ENCODE measurements at places on chromosomes 1 and 21.

GRCh38 chr1:227006226-227006796 lies 66.2 kb downstream of the COQ8A start:
- no peak for DNase-seq

GRCh38 chr1:145982010-145982723 lies 14.2 kb downstream of the TXNIP start:
- DNase-seq, result no peak

- no peak for DNase-seq
These were observed 215.9 kb downstream of the TOMM20 start for GRCh38 chr1:234912548-234913277.

DNA sequence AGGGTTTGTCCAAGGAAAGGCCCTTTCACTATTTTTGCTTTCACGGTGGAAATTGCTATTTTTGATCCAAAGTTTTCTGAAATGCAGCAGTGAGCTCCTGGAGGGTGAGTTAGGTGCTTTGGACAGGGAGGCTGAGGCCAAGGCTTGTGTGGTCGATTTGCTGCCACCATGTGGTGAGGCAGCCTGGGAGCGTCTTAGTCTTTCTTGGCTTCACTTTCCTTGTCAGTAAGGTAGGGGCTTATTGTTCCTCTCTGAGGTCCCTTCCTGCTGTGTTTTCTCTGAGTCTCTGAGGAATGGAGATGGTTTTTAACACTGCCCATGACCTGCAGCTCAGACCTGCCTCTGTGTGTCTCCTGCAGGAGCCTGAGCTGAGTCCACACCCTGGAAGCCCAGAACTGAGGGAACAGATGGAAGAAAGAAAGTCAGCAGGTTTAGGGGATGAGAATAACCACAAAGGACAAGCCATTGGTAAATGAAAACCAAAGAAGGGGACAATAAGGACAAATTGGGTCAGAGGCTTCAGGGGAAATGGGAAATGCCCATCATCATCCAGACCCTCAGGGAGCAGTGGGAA lies 20.1 kb upstream of the S100A10 start:
- DNase-seq, result peak; percentile 61

DNA sequence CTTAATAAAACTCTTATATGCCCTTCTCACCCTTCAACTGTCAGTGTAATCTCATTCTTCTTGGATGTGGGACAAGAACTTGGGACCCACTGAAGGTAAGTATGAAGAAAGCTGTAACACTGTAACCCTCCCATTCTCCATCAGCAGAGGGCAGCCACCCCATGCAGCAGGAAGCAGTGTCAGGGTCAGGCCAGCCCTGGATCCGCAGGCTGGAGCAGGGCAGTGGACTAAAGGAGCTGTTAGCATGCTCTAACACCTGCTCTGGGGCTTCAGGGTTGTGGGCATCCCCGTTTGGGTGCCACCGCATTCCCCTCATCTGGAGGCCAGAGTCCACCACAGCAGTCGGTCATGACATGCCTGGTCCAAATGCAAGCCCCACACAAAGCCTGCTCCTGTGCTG lies 156.5 kb downstream of the HIVEP3 start:
- DNase-seq, result no peak

DNA sequence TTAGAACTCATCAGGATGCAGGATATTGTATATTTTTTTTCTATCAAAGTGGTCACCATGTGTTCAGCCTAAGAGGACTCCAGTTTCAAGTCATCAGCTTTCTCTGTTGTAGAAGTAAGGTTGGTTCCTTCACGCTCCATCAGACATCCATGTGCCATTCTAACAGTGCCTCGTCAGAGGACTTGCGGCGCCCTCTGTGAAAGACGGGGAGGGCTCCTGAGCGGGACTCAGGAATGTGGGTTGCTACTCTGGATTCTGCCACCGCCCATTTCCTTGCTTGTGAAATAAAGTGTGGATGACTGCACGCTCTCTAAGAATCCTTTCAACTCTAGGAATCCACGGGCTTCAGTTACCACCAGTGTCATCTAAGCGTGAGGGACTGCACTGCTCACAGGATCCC lies 593.5 kb downstream of the KIF26B start:
- no peak for DNase-seq

GRCh38 chr1:233006541-233006973 lies 56.1 kb downstream of the NTPCR start:
- DNase-seq, result no peak

- DNase-seq, result no peak
These were observed 57.1 kb downstream of the CD2 start for GRCh38 chr1:116811321-116811720.

- DNase-seq, result peak; percentile 55
These were observed 44.2 kb upstream of the LAPTM5 start for GRCh38 chr1:30801771-30802198.

DNA sequence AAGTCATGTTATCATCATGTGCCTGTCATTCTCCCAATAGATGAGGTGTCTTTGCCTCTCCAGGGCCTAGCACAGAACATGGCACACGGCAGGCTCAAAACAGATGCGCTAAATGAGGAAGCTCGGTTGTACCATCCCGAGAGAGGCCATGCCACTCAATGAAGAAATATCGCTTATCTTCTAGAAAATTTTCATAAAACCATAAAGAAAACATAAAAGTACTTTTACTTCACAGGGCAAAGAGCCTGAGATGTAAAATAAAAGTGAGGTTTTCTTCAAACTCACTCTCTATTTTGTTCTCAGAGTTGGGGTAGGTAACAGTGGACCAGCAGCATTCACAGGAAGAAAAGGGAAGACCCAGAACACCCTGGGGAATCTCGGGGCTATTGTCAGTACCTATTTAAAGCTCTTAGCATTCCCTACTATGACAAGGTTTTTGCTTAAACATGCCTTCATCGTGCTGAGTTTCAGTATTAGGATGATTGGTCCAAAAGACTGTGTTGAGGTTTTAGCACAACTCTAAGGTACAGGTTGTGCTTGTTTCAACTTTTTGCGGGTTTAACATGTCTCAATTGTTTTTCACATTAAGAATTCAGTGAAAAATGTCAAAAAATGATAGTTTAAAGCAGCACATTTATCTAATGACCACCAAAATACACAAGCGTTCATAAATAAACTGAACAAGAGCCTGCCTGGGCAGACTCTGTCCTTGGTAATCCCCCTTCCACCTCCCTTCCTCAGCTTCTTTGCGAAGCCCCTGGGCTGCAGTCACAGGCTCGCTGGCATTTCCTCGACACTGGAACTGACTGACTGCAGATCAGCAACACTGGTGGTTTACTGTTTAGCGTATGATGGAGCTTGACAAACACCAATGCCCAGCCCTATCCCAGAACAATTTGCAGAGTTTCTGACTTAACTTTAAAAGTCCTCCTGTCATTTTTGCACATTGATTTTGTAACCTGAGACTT lies 55.6 kb downstream of the COQ8A start:
- no peak for DNase-seq

GRCh38 chr1:155389826-155390225 lies 69.1 kb downstream of the RUSC1 start:
- DNase-seq, result no peak

- DNase-seq, result no peak
These were observed 777 bp downstream of the LAMC2 start for GRCh38 chr1:183186841-183187240.

- DNase-seq, result peak; percentile 60
These were observed at the start of gene PRKACB for GRCh38 chr1:84143796-84144565. Gene PRKACB (plus strand): TSS chr1:84144271. CDS start chr1:84144362, 91 bp downstream.

- DNase-seq, result no peak
These were observed 180.8 kb downstream of the TPR start for GRCh38 chr1:186194107-186194756.

DNA sequence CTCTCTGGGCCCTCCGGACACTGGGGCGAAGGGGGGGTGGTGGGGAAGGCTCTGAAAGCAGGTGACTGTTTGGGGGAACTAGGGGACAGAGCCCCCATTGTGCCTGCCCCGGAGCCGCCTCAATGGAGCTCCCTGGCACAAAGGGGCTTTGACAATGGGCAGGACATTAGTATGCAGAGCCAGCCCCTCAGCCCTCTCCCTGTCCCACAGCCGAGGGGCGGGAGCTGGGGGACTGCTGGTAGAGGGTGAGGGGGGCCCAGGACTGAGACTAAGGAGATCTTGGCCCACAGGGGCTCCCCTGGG lies 7.8 kb downstream of the KCNJ10 start:
- no peak for DNase-seq

- DNase-seq, result peak; percentile 71
These were observed 5.5 kb upstream of the MTMR11 start for GRCh38 chr1:149942207-149942606.

GRCh38 chr1:223405507-223405906 lies 12.3 kb downstream of the CCDC185 start:
- no peak for DNase-seq

DNA sequence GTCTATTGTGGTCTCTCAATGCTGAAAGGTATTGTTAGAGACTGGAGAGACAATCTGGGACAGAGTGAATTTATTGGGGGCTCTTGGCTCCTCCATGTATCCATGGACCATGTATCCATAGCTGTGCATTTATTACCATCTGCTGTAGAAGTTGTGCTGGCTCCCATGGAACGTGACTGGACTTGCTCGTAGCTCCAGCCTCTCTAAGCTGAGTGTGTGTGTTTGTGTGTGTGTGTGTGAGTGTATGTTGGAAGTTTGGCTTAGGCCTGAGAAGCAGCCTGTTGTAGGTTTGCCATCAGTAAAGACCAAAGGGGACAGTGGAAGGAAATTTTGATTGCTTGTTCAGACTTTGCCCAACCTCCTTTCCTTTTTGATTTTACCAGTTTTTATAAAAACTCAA lies 105.7 kb upstream of the USP24 start:
- DNase-seq, result no peak

DNA sequence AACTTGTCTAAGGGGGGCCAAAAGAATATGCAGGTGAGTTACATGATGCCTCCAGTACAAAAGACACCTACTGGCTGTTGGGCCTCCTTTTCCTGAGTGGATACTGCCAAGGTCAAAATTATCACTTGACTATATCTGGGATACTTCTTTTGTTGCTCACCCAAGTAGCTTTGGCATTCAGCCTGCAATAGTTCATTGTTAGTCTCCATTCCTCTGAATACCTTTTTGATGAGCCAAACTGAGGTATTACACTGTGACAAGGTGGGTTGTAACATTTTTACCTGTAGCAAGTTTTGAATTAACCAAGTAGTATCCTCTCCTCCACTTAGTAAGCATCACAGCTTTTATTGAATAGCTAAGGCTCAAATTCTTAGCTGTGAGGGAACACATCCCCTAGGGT lies 408.0 kb downstream of the LRRIQ3 start:
- DNase-seq, result no peak

DNA sequence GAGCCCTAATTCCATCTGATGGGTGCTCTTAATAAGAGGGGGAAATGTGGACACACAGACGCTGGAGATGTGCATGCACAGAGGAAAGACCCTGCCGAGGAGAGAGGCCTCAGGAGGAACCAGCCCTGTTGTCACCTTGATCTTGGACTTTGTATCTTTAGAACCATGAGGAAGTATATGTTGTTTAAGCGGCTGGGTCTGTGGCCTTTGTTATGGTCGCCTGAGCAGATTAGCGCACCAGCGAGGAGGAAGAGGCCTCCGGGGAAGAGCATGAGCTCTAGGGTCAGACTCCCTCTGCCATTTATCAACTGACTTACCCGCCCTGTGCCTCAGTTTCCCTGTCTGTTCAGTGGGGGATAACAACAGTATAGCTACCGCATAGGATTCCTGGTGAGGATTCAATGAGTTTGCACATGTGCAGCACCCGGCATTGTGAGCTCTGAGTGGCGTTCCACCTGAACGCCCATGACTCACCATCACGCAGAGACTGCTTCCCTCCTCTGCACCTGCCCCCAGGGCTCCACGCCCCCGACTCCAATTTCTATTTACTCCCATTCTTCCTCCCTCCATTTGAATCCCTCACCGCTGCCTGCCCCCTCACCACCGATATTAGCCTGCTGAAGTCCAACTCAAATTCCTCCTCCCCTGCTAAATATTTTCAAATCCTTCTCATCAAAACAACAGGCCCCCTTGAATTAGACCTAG lies 67.2 kb downstream of the ATP5PO start:
- DNase-seq, result peak; percentile 64

GRCh38 chr1:37926038-37926924 lies 20.6 kb downstream of the INPP5B start:
- DNase-seq, result no peak

DNA sequence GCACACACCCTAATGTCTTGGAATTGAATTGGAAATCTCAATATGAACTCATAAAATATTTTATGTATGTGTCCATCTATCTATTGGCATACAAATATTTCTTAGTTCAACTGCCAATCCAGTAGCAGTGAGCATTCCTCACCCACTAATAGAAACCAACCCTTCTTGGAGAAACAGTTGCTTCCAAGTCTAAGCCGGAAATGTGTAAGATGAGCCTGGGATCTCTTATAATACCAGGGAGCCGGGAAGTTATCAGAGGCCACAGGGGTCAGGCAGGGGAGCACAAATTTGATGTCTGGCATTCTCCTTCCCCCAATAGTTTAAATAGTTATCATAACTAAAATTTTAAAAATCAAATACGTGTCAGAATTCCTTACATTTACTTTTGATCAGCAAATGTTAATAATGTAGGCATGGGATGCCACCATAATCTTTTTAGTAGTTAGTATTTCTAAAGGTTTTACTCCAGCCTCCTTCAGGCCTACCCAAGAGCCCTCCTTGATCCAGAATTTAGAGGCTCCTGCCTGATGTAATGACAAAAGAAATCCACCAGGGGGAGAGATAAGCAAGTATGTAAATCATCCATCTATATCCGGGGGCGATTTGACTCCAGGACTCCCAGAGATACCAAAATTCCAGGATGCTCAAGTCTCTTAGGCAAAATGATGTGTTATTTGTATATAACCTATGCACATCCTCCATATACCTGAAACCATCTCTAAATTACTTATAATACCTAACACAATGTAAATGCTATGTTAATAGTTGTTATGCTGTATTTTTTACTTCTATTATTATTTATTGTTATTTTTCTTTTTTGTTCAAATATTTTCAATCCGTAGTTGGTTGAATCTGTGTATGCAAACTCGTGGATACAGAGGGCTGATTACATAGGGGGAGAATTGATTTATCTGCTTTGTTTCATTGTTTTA lies 218.7 kb upstream of the COA6 start:
- peak; percentile 86 for DNase-seq

GRCh38 chr1:241156231-241156965 lies 200.6 kb downstream of the RGS7 start:
- DNase-seq, result peak; percentile 5

DNA sequence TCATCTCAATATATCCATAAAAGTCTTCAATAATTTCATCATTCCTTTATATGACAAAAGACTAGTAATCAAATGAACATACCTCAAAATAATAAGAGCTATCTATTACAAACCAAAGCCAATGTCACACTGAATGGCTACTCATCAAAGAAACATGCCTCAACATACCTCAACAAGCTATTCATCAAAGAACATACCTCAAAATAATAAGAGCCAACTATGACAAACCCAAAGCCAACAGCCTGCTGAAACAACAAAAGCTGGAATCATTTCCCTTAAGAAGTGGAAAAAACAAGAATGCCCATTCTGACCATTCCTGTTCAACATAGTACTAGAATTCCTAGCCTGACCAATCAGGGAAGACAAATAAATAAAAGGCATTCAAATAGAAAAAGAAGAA lies 1373.7 kb downstream of the BRINP3 start:
- DNase-seq, result no peak

- DNase-seq, result peak; percentile 61
These were observed 27.5 kb downstream of the TRIM45 start for GRCh38 chr1:117093870-117094621.

GRCh38 chr1:27503033-27503432 lies 13.1 kb upstream of the WASF2 start:
- DNase-seq, result no peak

All from ACHN (cell line).